ENCODE measurements at places on chromosomes 1 and 21.

GRCh38 chr1:244346972-244347618 lies 104.6 kb downstream of the ADSS2 start:
- no peak for DNase-seq

- DNase-seq = peak; percentile 19
These were observed 132.7 kb downstream of the PLPP3 start for GRCh38 chr1:56446531-56447098.

GRCh38 chr1:235317168-235317567 lies 10.8 kb downstream of the ARID4B start:
- no peak for DNase-seq

DNA sequence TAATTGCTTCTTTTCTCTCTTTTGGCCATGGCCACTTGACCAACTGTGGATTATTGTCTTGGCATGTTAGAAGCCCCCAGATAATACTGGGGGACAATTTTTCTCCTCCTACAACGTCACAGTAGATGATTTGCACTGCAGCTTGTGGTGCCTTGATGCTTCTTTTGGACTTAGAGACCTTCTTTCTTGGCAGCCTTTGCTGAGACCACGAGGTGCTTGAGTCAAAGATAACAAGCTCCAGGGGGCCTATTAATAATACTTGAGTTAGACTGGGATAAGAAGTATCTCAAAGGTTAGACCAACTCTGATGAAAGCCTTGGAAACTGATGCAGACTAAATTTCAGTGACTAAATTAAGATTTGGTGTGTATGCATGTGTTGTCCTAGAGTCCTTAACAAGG lies 3.2 kb downstream of the PPP1R12B start:
- DNase-seq = no peak

DNA sequence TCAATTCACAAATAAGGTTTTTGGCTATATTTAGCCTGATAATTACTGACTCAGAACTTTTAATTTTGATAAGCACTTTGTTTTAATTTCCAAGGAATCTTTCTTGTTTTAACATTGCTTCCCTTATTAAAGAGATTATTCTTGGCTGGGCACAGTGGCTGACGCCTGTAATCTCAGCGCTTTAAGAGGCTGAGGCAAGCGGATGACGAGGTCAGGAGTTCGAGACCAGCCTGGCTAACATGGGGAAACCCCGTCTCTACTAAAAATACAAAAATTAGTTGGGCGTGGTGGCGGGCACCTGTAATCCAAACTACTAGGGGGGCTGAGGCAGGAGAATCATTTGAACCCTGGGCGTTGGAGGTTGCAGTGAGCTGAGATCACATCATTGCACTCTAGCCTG lies 13.8 kb downstream of the ALG14 start:
- no peak for DNase-seq

GRCh38 chr1:172717722-172718465 lies 59.0 kb downstream of the FASLG start:
- no peak for DNase-seq

DNA sequence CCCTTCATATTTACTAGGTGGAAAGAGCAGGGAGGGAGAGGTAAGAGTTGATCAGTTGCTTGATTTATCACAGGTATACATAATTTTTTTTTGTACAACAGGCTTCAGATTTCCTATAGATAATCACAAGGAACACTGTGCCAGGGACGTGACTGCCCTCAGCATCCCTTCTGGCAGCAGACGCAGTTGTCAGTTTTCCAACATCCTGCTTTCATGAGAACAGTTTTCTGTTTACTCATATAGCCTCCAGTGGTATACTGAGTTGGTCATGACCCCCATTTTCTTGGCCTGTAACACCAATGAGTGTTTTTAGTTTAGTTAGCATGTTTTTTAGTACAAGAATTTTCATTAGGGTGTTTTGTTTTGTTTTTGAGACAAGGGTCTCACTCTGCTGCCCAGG lies 37.9 kb upstream of the PTPRF start:
- no peak for DNase-seq

DNA sequence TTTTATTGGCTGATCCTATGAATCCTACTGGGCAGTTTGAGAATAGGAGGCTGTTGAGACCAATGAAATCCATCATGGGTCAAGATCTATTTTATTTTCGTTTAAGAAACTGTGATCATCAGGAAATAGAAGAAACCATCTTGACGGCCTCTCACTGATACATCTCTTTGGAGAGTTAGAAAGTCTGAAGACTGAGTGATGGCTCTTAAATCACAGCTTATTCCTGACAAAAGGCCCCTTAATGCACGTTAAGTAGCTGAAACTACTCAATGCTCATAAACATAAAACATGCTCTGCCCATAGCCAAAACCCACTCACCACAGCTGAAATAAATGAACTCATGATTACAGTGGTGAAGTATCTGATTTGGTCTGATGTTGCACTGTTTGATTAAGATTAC lies 784.5 kb upstream of the NEGR1 start:
- DNase-seq = no peak

GRCh38 chr1:182913401-182913800 lies 39.6 kb downstream of the SHCBP1L start:
- DNase-seq = no peak

DNA sequence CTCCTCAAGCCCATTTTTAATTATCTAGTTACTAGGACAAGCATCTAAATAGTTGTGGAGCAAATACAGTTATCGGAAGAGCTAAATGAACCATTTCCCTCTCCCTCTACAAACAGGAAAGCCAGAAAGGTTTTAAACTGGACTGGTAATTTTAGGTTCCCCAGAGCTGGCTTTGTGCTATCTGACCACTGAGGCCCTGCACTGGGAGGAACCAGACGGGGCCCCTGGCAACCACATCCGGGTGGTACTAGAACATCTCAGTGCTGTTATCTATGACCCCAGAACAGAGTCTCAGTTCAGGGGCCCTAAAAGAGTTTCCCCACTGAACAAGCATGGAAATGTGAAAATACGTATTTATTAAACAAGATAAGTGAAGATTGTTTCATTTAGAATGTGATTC lies 7.7 kb upstream of the RSPH1 start:
- DNase-seq = no peak

GRCh38 chr1:55472784-55473183 lies 257.6 kb upstream of the USP24 start:
- no peak for DNase-seq

DNA sequence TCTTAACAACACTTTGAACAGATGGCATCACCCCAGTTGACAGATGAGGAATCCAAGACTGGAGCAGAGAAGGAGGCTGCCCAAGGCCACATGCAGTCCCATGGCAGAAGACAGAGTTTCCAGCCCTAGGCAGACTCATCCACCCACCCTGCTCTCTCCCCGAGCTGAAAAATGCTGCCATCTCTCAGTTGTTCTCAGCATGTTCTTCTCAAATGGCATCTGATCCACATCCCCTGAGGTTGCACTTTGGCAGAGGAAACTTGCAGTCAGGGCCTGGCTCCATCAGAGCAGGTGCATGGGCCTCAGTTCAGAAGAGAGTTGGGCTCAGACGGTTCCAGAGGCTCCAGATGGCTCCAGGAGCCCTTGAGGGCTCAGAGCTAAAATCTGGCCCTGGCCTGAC lies 709.4 kb downstream of the MATN1 start:
- no peak for DNase-seq

DNA sequence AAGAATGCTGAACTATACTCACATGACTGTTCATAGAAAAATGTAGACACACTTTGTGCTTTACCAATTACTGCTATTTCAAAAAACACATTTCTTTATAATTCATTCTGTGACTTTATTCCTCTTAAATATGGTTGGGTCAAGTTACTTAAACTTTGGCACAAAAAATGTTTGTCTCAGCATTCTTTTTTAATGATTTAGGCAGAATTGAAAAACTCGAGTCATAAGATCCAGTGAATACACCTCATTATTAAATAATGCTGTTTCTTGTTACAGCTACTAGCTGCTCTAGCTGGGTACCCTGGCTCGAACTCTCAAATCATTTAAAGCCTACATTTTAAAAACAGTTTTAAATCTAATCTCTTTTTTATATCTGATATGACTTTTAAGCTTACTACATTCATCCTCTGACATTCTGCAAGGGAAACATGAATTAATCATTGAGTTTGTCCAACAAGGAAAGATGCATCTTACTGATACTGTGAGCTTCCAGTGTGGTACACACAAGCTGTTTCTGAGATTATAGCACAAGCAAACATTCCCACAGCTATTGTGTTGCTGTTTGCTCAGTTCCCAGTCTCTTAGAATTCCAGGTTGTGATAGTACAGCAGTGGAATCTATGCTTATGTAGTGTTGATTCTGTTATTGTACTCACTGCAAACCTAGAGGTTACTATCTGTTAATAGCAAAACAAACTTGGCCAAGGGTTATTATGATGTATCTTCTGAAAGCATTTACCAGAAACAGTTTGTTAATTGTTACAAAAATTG lies 746.5 kb downstream of the USP25 start:
- DNase-seq = no peak

DNA sequence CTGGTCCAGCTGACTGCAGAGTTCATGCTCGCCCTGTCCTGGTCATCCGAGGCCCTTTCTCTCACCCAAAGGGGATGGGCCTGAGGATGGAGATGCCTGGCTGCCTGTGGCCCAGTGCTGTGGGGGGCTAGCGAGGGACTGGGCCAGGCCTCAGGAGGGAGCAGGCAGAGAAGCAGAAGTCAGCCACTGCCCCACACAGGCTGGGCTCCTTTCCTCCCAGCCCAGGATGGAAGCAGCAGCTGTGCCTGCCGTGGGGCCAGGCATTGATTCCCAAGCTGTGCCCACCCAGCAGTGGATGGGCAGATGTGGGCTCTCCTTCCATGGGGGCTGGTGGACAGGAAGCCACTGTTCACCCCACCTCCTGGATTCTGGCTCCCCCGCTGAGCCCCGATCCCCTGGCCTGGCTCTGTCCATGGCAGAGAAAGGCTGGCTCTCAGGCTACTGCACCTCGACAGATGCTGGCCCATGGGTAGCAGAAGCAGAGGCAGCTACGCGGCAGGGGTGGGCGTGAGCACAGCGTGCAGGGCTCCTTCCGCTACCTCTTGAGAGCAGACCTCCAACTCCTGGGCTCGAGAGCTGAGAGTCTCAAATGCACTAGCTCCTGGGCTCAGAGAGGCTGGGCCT lies 24.6 kb downstream of the RUNX3 start:
- no peak for DNase-seq

DNA sequence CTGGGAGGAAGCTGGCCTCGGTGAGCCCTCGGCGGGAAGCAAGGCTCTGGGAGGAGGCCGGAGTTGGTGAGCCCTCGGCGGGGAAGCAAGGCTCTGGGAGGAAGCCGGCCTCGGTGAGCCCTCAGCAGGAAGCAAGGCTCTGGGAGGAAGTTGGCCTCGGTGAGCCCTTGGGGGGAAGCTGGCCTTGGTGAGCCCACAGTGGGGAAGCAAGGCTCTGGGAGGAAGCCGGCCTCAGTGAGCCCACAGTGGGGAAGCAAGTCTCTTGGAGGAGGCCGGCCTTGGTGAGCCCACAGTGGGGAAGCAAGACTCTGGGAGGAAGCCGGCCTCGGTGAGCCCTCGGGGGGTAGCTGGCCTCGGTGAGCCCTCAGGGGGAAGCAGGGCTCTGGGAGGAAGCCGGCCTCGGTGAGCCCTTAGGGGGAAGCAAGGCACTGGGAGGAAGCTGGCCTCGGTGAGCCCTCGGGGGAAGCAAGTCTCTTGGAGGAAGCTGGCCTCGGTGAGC lies 36.0 kb downstream of the KRTAP10-1 start:
- no peak for DNase-seq

- no peak for DNase-seq
These were observed 498.9 kb downstream of the TTLL7 start for GRCh38 chr1:83499998-83500397.

DNA sequence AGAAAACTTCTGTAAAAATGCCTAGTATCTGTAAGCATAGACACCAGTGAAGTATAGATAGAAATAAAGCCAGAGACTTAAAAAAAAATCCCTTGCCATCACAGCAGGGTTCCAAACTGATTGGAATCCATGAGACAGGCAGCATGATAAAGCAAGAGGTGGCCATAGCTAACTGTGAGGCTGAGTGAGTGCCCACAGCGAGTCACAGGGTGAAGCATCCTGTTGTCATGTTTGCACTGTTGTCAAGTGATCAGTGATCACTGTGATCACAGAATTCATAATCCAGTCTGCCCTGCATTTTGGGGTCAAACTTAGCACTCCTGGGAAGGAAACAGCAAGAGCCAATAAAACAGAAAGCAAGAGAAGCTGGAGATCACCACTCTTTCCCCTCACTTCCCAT lies 33.3 kb downstream of the LRRC8B start:
- DNase-seq = no peak

DNA sequence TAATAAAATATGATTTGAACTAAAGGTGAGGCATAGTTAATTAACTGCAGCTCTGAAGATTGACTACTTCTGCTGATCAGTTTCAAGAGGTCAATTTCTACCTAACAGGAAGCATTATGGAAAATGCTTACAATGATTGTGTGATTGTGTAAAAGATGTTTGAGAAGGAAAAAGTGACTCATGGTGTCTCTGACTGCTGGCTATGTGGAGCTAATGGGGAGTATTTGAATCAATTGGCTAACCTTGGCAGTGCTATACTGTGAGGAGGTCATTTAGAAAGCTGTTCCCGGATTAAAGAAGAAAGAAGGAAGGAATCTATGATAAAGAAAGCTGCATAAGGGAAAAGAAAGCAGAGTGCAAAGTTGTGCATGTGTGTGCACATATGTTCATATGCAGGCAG lies 376.5 kb downstream of the ADGRL2 start:
- no peak for DNase-seq

DNA sequence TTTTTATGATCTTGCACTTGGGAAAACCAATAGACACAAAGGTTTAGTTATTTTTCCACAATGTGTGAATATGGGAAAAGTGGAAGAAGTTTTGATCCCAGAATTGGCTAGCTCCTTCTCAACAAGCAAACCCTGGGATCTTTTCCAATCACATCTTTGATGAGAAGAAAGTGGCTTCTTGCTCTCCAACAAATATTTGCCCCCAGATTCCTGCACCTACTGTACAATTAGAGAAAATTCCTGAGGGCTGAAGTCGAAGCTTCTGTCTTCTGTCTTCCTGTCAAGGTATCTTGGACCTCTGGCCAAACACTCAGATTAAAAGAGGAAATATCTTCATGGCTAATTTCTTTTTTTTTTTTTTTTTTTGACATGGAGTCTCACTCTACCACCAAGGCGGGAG lies 113.1 kb upstream of the SLC45A1 start:
- DNase-seq = no peak

DNA sequence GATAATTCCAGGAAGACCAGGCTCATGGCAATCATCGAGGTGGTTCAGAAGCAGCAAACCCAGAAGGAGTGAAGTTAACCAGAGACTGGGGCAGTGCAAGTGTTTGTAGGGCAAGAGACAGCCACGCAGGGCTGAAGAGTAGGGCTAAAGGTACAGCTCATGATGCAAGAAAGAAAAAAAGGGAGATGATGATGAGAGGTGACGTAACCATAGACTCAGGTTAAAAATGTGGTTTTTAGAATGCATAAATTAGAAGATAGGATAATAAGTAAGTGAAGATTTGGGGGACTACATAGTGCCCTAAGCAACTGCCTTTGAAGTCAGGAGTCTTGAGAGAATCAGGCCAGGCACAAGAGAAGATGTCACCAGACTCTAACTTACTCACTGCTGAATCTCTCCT lies 333 bp downstream of the LCE7A start:
- DNase-seq = no peak

DNA sequence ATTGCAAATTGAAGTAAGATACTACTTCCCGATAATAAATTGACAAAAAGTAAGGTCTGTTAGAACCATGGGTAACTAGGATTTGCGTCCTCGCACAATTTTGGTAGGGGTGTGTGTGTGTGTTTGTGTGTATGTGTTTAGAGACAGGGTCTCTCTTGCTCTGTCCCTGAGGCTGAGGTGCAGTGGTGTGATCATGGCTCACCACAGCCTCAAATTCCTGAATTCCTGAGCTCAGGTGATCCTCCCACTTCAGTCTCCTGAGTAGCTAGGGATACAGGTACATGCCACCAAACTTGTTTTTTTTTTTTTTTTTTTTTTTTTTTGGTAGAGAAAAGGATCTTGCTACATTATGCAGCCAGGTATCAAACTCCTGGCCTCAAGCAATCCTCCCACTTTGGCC lies 209.2 kb upstream of the ESRRG start:
- no peak for DNase-seq
